Upper lobe of left lung (tissue), 6 donors: ENCODE measurements at places on chromosomes 6 and 20. TPM values are rescaled to one million over a fixed set of nuclear protein-coding genes. Genes with fewer than 3 reads are reported as not detected.

DNA sequence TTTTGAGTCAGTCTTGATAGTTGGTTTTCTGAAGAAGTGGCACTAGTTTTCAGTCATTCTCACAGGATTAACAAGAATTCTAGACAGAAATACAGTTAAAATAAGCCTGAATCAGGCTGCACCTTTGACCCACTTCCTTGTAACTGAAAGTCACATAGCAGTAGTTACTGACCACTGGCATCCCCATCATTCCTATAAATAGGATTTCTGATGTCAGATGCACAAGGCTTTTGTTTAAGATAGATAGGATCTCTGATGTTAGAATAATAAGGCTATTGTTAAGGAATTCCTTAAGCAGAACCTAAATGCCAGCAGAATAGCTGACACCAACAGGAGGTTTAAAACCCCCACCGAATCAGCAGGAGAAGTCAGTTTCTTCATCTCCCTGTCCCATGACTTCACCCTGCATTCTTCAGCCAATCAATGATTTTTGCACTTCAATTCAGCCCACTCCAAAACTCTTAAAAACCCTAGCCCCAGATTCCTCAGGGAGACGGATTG lies 30.6 kb upstream of the ZBTB24 start:
- H3K27me3 ChIP-seq, result no peaks in the 10 kb centered on the region
- no peaks in the 10 kb centered on the region for H3K4me1 ChIP-seq
- H3K27ac ChIP-seq, result no peak overlapping the region
- no peaks in the 10 kb centered on the region for H3K36me3 ChIP-seq

DNA sequence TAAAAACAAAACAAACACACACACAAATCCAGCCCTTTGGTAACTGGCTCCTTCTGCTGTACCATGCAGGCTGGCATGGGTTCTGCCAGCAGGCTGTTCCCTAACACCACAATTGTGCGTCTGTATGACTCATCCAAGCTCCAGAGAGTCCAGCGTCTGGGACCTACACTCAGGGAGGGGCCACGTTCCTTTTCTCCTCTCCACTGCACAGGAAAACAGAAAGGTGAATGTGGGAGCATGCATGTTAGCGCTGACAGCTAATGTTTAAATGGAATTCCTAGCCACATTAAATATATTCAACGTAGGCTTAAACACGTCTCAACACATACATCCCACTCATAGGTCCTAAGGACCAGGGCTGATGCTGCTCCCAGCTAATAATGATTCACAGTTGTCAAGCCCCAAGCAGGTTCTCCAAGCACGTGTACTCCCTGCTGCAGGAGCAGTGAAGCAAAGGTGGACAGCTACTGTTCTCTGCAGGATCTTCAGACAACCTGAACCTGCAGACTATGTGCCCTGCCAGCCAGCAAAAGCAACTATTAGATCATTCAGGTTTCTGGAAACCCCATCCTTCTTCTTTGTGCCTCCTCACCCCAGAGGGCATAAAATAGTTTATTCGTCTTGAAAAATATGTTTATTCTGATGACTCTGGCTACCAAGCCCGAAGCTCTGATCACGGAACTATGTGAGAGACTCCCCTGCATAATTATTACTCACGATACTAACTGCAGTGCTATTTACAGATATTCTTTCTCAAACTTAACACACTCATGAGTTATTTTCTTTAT lies 20.9 kb downstream of the MAP1LC3A start:
- H3K4me3 ChIP-seq, result no peak overlapping the region
- DNase-seq, result no peak
- no peak overlapping the region for H3K27ac ChIP-seq
- H3K27me3 ChIP-seq, result no peaks in the 10 kb centered on the region
- no peaks in the 10 kb centered on the region for H3K4me1 ChIP-seq

DNA sequence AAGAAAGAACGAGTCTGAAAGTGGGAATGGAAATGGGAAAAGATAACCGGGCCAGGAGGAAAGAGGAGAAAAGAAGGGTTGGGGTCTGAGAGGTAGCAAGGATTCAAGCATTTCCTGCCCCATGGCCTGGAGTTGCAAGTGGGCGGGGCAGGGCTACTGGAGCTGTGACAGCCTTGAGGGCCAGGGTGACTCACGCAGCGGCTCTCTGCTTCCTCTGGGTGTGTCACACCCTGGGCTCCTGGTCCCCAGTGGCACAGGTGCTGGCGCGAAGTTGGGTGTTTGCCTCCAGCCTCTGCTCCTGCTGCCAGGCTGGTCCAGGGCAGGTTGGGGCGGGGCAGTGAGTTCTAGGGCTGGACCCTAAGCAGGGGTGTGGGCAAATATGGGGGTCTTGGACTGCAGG lies 3.3 kb upstream of the ULBP3 start:
- H3K4me1 ChIP-seq, result peaks cover 34% of the 10 kb centered on the region
- no peaks in the 10 kb centered on the region for H3K27me3 ChIP-seq
- no peaks in the 10 kb centered on the region for H3K36me3 ChIP-seq

SYCP2 gene
- total RNA-seq, result 13.3 TPM

ERVFRD-1 gene
- not detected for total RNA-seq

SLC17A1 gene
- total RNA-seq, result not detected
